Coronary artery (tissue), 2 donors: ENCODE measurements at places on chromosomes 12 and 14.

GRCh38 chr14:23413681-23414080, 5.6 kb upstream of the MYH6 start:
- DNase-seq = no peak

- peak; percentile 82 for DNase-seq
Observed at GRCh38 chr12:101697197-101697929, at the start of gene CHPT1. Gene CHPT1, plus strand, starts transcription at chr12:101697640. Its CDS starts 222 bp downstream, at chr12:101697862.

DNA sequence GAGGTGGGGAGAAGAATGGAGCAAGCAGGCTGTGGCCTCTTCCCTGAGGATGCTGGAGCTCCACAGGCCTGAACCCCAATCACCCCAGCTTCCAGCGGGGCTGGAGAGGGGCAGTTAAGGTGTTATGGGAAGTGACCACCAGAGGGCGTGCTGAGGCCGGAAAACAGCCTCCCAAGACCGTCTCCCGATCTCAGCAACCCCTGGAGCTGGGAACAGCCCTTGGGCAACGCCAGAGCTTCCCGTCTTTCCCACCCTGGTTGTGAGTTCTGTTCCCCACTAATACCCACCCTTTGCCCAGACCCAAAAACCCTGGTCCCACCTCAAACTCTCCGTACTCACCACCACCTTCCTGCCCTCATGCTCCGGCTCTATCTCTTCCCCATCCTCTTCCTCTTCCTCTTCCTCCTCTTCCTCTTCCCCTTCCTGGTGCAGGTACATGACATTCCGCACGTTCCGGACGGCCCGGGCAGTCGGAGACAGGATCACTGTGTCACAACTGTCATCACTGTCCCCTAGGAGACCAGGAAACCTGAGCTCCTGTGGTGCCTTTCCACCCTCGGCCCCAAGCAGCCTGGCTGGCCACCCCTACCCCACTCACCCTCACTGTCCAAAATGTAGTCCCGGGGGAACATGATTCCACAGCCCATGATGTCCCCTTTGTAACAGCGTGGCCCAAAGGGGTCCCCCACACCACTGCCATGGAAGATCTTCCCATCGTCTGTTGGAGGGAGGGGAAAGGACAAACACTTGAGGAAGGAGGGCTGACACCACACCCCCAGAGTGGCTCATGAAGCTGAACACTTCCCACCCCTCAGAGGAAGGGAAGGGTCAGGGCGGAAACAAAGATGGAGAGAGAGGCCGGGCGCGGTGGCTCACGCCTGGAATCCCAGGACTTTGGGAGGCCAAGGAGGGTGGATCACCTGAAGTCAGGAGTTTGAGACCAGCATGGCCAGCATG, 12.9 kb downstream of the SPRYD3 start:
- peak; percentile 87 for DNase-seq

GRCh38 chr12:87670448-87670847, 358.8 kb downstream of the C12orf50 start:
- no peak for DNase-seq

GRCh38 chr12:78375461-78375860, 489.1 kb upstream of the SYT1 start:
- no peak for DNase-seq

DNA sequence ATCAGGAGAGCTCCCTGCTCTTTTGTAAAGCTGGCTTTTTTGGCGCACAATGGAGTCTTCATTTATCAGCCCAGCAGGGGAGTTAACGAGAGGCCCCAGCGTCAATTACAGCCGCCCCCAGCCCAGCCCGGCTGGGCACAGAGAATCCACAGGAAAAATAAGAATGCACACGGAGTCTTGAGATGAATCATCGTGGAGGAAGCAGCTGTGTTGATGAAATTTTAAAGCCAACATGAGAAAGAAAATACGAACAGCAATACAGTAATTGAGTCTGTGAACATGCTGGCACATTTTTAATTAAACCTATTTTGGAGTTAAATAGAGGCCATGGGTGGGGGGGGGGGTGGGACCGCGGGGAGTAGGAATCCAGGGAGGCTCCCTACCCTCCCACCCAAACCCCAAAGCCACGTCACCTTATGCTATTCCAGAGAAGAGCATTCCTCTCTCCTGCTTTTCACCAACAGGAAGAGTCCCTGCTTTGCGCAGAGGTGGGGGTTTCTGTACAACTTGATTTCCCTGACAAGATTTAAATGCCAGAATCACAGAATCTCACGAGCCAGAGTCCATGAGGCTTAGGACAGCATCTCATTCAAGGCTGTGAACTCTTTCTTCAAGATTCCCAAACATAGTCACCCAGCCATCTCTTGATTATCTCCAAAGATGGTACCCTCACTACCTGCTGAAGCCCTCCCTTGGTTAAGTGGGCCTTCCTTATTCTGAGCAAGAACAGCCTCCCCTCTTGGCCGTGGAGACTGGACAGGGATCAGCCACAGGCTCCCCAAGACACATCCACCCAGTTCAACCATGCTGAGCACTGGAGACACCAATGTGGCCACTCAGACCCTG, 50.3 kb downstream of the CCNK start:
- DNase-seq = no peak

DNA sequence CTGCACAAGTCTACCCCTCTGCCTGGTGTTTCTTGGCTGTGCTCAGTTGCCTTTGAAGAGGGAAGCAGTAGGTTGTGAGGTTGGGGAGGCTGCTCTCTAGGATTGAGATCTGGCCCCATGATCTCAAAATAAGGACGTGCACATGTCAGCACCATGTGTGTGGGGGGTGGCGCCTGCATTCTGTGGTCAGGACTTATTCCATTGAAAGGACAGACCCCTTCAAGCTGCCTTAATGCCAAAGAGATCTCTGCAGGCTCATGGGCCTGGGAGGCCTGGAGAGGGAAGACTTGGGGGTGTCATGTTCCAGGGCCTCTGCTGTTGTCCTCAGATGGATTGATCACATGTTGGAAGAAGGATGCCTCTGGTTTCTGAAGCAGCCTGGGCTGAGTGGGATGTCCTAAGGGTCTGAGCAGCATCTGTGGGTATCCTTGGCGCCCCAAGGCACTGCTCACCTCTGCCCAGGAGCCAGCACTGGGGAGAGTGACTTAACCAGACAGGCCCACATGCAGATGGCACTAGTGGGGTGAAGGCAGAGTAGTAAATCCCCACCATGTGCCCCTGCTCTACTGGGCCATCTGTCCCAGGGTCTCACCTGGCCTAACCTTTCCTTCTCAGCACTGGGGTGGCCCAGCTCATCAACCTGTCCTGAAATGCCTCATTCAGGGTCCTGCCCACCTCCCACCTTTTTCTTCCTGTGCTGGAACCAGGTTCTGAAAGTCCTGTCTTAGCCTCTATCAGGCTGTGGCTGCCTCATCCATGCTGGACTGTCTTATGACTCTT, 118.9 kb downstream of the ADGRD1 start:
- DNase-seq = peak; percentile 66

DNA sequence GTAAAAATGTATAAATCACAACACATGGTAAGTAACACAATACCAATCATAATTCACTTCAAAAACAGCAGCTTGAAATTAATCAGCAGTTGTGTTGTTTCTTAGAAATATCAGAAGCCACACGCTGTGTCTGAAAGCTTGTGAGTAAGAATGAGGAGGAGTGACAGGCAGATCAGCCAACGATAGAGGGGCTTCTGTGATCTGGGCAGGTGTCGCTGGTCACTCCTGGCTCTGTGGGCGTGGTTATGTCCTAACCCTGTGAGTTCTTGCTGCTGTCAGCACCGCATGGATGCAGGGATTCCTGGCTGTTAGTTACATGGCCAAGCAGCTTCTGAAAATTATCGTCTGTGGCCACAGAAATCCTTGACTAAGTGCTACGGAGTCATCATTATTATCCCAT, 123.4 kb downstream of the SLC25A47 start:
- DNase-seq = no peak

- no peak for DNase-seq
Observed at GRCh38 chr14:78530078-78530477, 359.9 kb downstream of the NRXN3 start.

DNA sequence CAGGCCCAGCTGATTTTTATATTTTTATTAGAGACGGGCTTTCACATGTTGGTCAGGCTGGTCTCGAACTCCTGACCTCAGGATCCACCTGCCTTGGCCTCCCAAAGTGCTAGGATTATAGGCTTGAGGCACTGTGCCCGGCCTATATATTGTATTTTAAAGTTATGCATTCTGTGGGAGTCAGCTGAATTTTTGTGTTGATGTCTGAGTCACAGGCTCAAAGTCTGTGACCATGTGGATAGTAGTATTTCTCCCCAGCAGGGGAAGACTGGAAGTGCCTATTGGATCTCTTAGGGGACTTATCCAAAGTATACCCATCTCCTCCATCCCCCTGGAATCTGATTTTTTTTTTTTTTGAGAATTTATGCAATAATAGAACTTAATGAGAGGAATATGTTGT, 43.8 kb upstream of the ATF1 start:
- no peak for DNase-seq

- DNase-seq = no peak
Observed at GRCh38 chr12:15749937-15750336, 39.3 kb downstream of the EPS8 start.

DNA sequence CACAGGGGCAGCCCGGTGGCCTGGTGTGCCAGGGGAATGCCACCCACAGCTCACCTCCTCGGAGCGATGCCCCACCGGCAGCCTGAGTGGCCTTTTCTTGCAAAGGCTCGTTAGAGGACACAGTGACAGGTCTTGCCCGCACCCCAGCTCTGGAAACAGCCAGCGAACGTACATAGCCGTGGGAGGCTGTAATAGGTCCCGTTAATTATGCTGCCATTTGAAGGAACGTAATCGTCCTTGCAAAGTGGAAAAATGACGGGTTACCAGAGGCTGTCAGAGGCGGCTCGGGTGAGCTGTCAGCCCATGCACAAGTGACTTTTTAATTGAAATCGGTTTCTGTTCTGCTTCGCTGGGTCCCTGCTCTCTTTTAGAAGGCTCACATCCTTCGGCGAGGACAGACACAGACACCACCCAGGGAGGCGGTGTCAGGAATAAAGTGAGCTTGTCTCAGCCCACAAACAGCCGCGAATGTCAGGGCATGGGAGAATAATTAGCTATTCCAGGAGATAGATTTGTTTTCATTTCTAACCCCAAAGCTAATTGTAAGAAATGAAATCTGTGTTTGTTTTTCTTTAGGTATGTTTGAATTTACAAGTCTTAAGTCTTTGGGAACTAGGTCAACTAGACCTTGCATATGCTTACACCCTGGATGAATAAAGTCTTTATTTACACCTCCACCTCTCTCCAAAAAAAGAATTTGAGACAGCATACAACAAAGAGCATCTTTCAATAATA, 77.2 kb upstream of the RFLNA start:
- DNase-seq = no peak

GRCh38 chr12:27541031-27541719, 17.2 kb downstream of the PPFIBP1 start:
- no peak for DNase-seq

GRCh38 chr12:91990525-91990924, 155.1 kb downstream of the BTG1 start:
- no peak for DNase-seq

- DNase-seq = no peak
Observed at GRCh38 chr12:101375573-101375972, 32.0 kb downstream of the ARL1 start.

- DNase-seq = no peak
Observed at GRCh38 chr12:10941916-10942607, 3.0 kb upstream of the TAS2R14 start.

- no peak for DNase-seq
Observed at GRCh38 chr12:57693317-57693658, 644 bp upstream of the OS9 start.

DNA sequence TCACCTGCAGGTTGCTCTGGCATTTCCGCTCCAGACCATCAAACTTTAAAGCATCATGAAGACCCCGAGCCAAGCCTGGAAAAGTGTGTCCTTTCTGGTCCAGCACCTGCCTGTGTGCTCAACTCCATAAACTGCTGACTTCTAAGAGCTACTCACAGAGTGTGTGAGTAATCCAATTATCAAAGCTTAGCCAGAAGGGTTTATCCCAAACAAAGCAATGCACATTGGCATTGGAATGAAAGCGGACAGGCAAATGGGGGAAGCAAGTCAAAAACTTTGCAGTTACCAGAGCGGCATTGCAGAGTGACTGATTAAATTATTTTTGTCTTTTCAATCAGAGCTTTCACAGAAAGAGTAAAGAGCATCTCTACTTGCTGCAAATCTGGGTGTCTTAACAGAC, 1262.4 kb upstream of the SEL1L start:
- DNase-seq = no peak

- no peak for DNase-seq
Observed at GRCh38 chr14:92750994-92751400, 2.6 kb upstream of the LGMN start.
